ENCODE measurements at places on chromosomes 3 and 15. TPM values are rescaled to one million over a fixed set of nuclear protein-coding genes. Genes with fewer than 3 reads are reported as not detected.

DNA sequence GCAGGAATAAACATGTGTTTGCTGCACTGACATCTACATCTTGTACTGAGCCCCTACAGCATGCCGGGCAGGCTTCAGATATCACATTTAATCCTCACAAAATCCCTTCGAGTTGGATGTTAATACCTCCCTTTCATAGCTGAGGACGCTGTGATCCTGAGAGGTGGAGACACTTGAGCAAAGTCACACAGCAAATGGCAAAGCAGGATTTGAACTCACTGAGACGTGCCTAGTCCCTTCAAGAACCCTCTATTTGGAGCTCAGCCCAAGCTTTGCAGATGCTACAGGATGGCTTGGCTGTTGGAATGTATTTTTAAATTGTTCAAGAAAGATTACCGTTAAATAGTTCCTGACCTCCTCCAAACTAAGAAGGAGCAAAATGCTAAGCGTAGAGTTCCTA, 64.6 kb upstream of the SLC6A6 start:
- H3K27ac ChIP-seq, result no peak overlapping the region
- no peaks in the 10 kb centered on the region for H3K27me3 ChIP-seq
- no peak overlapping the region for H3K4me3 ChIP-seq
- H3K4me1 ChIP-seq, result peaks cover 11% of the 10 kb centered on the region

DNA sequence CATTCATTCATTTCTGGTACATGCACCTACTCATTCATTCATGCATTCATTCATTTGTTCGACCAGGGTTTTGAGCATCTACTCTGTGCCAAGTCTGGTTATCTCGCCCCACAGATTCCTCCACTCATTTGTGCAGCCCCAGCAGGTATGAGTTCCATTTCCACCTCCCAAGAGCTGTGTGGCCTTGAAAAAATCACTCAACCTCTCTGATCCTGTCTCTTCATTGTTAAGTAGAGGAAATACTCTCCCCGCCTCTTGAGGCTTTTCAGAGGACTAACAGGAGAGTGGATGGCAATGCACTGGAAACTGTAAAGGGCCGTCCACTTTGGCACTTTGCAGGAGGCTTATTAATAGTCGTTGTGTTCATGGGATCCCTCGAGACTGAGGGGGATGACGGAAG, 61.8 kb downstream of the CYP11A1 start:
- no peaks in the 10 kb centered on the region for H3K4me1 ChIP-seq
- H3K27ac ChIP-seq, result no peak overlapping the region
- no peak for DNase-seq

DNA sequence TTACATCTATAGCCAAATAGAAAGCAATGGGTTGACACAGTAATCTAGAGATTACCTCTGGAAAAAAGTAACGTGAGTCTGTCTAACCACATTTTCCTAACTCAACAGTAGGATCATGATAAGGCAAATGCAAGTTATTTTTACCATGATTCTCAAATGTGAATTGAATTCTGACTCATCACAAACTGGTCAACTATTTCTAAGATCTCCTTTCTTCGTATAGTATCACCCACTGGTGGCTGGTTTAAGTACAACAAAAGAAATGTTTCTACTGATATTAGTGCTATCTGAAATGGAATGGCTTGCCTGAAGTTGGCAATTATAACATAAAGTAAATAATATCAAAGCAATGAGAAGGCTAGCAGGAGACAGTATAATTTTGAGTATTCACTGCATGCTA, 102.2 kb downstream of the ABI3BP start:
- no peaks in the 10 kb centered on the region for H3K36me3 ChIP-seq
- no peak overlapping the region for H3K4me3 ChIP-seq
- no peak for DNase-seq

DNA sequence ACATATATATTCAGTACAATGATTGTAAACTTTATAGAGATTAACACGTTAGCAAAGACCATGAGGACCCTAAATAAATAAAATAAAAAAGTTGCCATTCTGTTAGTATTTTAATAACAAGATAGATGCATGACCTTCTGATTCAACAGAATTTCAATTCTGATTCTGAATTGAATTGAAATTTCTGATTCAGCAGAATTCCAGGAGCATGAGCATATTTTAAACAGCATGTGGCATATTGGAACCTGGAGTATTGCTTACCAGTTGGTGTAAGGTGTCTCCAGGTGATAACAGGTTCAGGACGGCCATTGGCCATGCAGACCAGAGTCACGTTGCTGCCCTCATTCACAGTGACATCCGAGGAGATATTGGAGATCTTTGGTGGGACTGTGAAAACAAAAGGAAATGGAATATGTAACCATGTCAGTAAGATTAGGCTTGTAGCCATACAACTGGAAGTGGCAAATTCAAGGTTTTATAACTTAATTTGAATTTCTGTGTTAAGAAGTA, 396.0 kb downstream of the GAP43 start:
- H3K27ac ChIP-seq, result no peak overlapping the region
- H3K4me3 ChIP-seq, result no peak overlapping the region
- DNase-seq, result no peak
- H3K4me1 ChIP-seq, result no peaks in the 10 kb centered on the region

- H3K27me3 ChIP-seq, result no peaks in the 10 kb centered on the region
- no peak for DNase-seq
- peaks cover 2% of the 10 kb centered on the region for H3K36me3 ChIP-seq
- no peak overlapping the region for H3K27ac ChIP-seq
- no peaks in the 10 kb centered on the region for H3K4me1 ChIP-seq
- H3K4me3 ChIP-seq, result no peak overlapping the region
Measured at GRCh38 chr3:138678874-138679392, 70.4 kb downstream of the FAIM start.

- no peak overlapping the region for H3K27ac ChIP-seq
- no peaks in the 10 kb centered on the region for H3K4me1 ChIP-seq
- H3K4me3 ChIP-seq, result no peak overlapping the region
Measured at GRCh38 chr3:11375333-11376088, 103.3 kb downstream of the ATG7 start.

DNA sequence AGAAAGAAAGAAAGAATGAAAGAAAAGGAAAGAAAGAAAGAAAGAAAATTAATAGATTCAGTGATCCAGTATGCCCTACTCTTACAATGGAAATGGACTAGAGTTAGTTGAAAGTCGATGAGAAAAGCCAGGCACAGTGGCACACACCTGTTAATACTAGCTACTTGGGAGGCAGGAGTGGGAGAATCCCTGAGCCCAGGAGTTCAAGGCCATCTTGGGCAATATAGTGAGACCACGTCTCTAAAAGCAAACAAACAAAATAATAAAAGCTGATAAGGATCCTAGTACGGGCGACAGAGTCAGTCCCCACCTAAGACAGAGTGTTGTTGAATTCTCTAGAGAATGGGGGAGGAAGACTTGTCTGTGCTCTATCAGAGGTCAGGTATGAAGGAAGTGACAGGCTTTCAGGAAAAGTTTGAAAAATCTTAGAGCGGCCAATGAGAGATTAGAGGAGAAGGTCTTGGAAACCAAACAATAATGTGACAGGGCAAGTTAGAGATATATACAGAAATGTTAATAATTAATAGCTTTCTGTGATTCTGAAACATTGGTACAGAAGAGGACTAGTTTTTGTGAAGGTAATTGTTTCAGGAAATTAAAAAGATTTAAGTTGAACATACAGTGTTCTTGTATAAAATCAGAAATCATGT, 117.9 kb upstream of the PTX3 start:
- no peaks in the 10 kb centered on the region for H3K27me3 ChIP-seq
- H3K4me1 ChIP-seq, result no peaks in the 10 kb centered on the region
- no peaks in the 10 kb centered on the region for H3K36me3 ChIP-seq
- no peak for DNase-seq

DNA sequence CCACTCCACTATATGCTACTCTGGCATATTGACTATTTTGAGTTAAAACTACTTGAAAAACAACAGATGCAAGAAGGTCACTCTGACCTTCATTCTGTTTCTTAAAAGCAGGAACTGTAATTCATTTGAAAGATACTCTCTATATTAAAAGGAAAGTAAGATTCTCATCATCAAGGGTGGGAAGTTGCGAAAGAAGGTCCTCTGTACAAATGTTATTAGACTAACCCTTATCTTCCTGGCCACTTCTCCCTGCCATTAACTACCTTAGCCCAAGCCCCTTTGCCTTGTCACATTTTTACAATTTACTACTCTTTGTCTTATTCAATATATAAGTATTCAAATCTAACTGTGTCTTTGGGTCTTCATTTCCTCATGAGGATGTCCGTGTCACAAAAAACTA, 16.1 kb downstream of the SIDT1 start:
- H3K36me3 ChIP-seq, result no peaks in the 10 kb centered on the region
- no peak overlapping the region for H3K27ac ChIP-seq
- H3K27me3 ChIP-seq, result no peaks in the 10 kb centered on the region
- no peak overlapping the region for H3K4me3 ChIP-seq
- no peaks in the 10 kb centered on the region for H3K4me1 ChIP-seq

GRCh38 chr3:11539218-11539617, 104.5 kb downstream of the VGLL4 start:
- DNase-seq, result peak; percentile 6
- H3K4me3 ChIP-seq, result no peak overlapping the region
- no peaks in the 10 kb centered on the region for H3K36me3 ChIP-seq
- peaks cover 5% of the 10 kb centered on the region for H3K4me1 ChIP-seq
- no peaks in the 10 kb centered on the region for H3K27me3 ChIP-seq

- H3K27ac ChIP-seq, result no peak overlapping the region
- no peak overlapping the region for H3K4me3 ChIP-seq
- no peaks in the 10 kb centered on the region for H3K4me1 ChIP-seq
- no peaks in the 10 kb centered on the region for H3K27me3 ChIP-seq
- no peak for DNase-seq
Measured at GRCh38 chr3:149042789-149043386, 43.4 kb downstream of the HLTF start.

DNA sequence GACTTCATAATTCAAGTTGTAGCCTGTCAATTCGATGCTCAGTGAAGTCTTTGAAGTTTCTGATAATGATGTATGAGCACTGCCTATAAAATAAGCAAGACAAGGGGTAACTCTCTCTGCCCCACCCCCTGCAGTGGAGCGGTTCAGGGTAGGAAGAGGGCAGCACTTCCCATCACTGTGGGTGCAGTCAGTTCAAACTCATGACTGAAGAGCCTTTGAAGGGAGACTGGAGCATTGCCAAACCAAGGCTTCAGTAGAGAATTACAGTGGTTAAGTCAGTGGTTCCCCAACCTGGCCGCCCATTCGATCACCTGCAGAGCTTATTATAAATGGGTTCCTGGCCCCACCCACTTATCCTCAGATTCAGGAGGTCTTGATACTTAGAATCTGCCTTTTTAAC, 190.6 kb downstream of the SHQ1 start:
- no peak overlapping the region for H3K4me3 ChIP-seq
- no peaks in the 10 kb centered on the region for H3K36me3 ChIP-seq
- H3K27me3 ChIP-seq, result no peaks in the 10 kb centered on the region
- peaks cover 3% of the 10 kb centered on the region for H3K4me1 ChIP-seq
- H3K27ac ChIP-seq, result no peak overlapping the region

DNA sequence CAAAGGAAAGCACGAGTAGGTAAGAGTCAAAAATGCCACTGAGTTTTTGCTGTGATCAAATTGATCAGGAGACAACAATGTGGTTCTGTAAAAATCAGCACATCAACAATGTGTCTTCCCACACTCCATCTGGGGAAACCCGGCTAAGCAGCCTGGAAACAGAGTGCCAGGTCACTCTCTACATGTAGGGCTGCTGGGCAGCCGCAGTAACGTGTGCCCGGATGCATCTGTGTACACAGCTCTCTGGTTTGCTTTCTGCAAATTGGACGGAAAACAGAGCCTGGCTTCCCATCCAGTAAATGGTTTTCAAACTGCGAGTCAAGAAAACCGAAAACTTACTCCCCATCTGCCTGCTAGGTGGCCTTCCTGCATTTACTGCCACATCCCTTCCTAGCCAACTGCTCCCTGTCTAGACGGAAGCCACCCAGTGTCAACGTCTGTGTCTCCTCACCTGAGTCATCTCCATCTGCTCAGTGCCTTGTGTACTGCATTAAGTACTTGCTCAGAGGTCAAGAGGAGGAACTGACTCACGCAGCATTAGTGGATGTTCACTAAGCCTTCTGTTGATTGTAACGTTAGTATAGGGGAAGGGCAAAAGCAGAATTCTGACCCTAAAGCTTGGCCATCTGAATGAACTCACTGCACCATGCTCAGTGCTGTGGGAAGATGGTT, 124.1 kb downstream of the TJP1 start:
- H3K4me3 ChIP-seq, result no peak overlapping the region
- no peak overlapping the region for H3K27ac ChIP-seq
- H3K4me1 ChIP-seq, result no peaks in the 10 kb centered on the region
- H3K36me3 ChIP-seq, result peaks cover 3% of the 10 kb centered on the region
- no peak for DNase-seq

DNA sequence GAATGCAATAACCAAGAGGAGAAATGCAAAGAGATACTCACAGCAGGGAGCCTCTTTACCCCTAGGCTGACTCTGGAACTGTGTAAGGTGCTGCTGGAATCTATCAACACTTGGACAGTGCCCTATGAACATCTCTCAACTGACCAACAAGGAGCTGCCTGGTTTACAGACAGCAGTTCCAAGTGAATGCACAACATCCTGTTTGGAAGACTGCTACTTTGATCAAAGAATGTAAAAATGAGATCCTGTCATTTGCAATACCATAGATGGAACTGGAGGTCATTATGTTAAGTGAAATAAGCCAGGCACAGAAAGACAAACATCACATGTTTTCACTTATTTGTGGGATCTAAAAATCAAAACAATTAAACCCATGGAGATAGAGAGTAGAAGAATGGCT, 136.3 kb downstream of the IMPG2 start:
- no peak overlapping the region for H3K4me3 ChIP-seq
- H3K27ac ChIP-seq, result no peak overlapping the region
- no peaks in the 10 kb centered on the region for H3K36me3 ChIP-seq
- H3K4me1 ChIP-seq, result no peaks in the 10 kb centered on the region

- H3K27ac ChIP-seq, result no peak overlapping the region
- H3K36me3 ChIP-seq, result no peaks in the 10 kb centered on the region
- no peaks in the 10 kb centered on the region for H3K4me1 ChIP-seq
- H3K27me3 ChIP-seq, result no peaks in the 10 kb centered on the region
- no peak for DNase-seq
Measured at GRCh38 chr15:99315636-99316035, 64.4 kb downstream of the LRRC28 start.

Gene SI
- not detected for total RNA-seq

Gene A4GNT
- total RNA-seq, result not detected

Gene ACKR2
- 6.9 TPM for total RNA-seq

Gene IL17RE
- 11.7 TPM for total RNA-seq

Gene MYRIP
- 4.8 TPM for total RNA-seq

Gene GANC
- total RNA-seq, result 30.2 TPM
